ENCODE measurements at places on chromosomes 5 and 9. TPM values are rescaled to one million over a fixed set of nuclear protein-coding genes. Genes with fewer than 3 reads are reported as not detected.
A peak's percentile ranks its signal among the peaks of the same experiment; 100 is the strongest.

- no peak for DNase-seq
- H3K27me3 ChIP-seq = peaks cover 3% of the 10 kb centered on the region
- peak overlapping the region; percentile 13 for H3K4me3 ChIP-seq
- peaks cover 14% of the 10 kb centered on the region for H3K4me1 ChIP-seq
These were observed 64.2 kb downstream of the RICTOR start for GRCh38 chr5:39009981-39010380.

Gene BHMT2
- total RNA-seq = not detected

GRCh38 chr9:129473523-129474244 lies 147.2 kb downstream of the C9orf50 start:
- DNase-seq = no peak
- H3K36me3 ChIP-seq = no peaks in the 10 kb centered on the region
- peaks cover 14% of the 10 kb centered on the region for H3K27me3 ChIP-seq
- peak overlapping the region; percentile 54 for H3K4me3 ChIP-seq
- H3K27ac ChIP-seq = peak overlapping the region; percentile 86
- H3K4me1 ChIP-seq = peaks cover 56% of the 10 kb centered on the region

DNA sequence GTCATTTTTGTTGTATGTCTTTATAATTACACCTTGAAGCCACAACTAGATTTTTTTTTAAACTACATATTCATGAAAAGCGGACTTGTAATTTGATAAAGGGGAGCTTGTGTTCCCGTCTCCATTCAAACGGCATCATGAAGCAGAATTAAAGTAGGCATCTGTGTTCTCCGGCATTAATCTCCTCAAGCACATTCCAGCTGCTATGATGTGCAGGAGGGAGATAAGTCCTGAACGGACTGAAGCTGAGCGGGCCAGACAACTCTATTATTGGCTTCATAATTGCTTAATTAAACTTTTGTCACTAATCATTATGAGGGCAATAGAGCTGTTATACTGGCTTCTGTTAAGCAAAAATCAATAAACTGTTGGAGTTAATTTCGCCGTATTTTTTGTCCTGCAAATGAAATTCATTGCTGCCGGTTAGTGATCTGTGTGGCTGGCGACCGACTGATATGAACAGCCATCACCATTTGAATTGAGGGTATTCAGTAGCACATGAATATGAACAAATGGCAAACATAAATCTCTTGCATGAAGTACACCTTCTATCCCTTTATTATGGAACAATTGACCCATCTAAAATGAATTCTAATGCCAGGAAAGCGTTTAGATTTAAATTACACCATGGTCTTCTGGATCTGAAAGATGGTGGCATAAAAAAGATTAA lies 408.8 kb upstream of the IRX1 start:
- no peaks in the 10 kb centered on the region for H3K27me3 ChIP-seq
- no peak for DNase-seq
- H3K4me3 ChIP-seq = no peak overlapping the region
- H3K4me1 ChIP-seq = no peaks in the 10 kb centered on the region
- no peak overlapping the region for H3K27ac ChIP-seq

DNA sequence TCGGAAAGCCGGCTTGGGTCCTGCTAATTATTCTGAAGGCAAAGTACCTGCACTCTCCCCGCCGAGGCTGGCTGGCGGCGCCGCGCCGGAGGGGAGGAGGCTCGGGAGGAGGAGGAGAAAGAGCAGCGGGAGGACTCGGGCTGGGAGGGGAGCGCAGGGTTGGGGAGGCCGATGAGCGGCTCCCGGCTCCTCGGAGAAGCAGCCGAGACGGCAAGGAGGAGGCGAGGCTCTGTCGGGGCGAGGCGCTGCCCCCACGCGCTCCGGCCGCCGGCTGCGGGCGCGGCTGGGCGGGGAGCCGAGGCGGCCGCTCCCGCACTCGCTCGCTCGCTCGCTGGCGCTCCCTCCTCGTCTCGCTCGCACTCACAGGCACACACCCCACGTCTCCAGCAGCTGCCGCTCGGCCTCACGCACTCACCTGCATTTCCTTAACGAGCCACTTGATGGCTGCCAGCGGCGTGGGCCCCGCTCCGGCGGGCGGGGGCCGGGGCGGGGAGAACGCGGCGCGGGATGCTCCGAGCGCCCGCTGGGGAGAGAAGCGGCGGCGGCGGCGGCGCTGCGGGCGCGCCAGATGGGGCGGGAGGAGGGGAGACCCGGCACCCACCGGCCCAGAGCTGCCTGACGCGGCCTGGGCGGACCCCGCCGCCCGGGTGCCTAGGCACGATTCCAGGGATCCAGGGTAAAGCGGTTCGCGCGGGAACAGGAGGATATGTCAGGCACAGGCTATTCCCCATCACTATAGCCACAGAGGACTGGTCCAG lies at the start of gene PTPRD:
PTPRD (minus strand) TSS at position 362 of the 758 bp plus-strand sequence.
- peak within 1 kb of the TSS; percentile 92 for H3K4me3 ChIP-seq
- H3K36me3 ChIP-seq = no peaks in the 10 kb centered on the region
- H3K4me1 ChIP-seq = peaks cover 4% of the 10 kb centered on the region
- DNase-seq = peak; percentile 59
- peaks cover 7% of the 10 kb centered on the region for H3K27me3 ChIP-seq

DNA sequence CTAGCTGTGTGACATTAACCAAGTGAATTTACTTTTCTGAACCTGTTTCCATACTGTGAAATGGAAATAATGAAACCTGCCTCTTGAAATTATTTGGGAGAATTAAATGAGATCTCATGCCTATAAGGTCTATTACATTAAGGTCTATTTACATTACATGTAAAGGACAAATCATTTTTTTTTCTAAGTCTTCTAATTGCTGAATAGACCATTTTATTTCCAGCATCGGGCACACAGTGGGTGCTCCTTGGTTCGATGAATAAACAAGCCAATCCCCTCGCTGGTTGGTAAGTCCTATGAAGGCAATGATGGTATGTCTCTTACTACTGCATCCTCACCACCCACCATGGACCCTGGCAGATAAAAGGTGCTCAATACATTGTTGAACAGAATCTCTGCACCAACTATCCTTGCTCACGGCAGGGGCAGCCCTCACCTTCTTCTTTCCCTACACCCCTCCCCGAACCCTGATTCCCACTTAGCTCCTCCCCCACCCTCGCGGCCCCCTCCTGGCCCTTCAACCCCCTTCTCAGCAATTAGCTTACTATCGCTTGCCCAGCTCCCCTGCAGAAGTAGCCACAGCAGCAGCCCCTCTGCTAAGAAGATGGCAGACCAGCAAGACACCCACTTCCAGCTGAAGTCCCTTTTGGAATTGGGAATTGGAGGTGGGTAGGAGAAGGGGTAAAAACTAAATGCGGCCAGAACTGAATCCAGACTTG lies 3.0 kb downstream of the PCDH1 start:
- no peak for DNase-seq
- peaks cover 67% of the 10 kb centered on the region for H3K4me1 ChIP-seq
- H3K27me3 ChIP-seq = peaks cover 19% of the 10 kb centered on the region
- no peak overlapping the region for H3K27ac ChIP-seq

Gene BARX1
- total RNA-seq = 0.51 TPM

GRCh38 chr9:84879631-84880030 lies 210.1 kb downstream of the NTRK2 start:
- H3K4me3 ChIP-seq = no peak overlapping the region
- H3K27ac ChIP-seq = no peak overlapping the region
- no peaks in the 10 kb centered on the region for H3K27me3 ChIP-seq
- DNase-seq = no peak
- H3K4me1 ChIP-seq = peaks cover 10% of the 10 kb centered on the region

Gene CD74
- total RNA-seq = 170 TPM

DNA sequence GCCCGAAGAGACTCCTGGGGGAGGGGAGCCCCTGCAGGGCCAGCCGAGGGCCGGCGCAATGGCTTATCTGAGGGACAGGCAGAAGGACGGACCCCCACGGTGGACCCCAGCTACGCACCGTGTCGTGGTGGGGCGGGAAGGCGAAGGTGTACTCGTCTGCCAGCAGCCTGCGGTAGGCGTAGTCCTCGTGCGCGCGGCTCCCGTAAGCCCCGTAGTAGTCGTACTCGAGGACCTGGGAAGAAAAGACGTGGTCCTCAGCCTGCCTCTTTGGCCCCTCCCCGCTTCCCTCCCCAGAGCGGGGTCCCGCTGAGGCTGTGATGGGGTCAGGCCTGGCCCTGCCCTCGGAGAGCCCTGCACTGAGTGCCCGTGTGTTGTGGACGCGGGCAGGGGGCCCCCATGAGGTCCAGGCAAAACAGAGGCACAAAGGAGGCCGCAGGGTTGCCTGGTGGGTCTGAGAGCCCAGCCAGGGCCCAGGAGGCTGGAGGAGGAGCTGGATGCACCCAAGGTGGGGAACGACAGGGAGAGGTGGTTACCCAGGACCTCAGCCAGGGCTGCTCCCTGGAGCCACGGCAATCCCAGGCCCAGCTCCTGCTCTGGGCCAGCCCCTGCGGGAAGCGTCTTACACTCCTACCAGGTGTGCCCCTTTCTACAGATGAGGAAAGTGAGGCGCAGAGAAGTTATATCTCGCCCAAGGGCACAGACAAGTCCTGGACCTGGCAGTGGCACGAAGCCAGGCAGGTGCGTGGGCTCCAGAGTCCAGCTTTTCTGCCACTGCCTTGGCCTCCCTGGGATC lies 35.2 kb downstream of the SARDH start:
- H3K27me3 ChIP-seq = peaks cover 11% of the 10 kb centered on the region
- H3K4me3 ChIP-seq = no peak overlapping the region
- H3K4me1 ChIP-seq = peaks cover 11% of the 10 kb centered on the region
- no peaks in the 10 kb centered on the region for H3K36me3 ChIP-seq

- DNase-seq = no peak
- H3K4me1 ChIP-seq = no peaks in the 10 kb centered on the region
- H3K36me3 ChIP-seq = no peaks in the 10 kb centered on the region
- no peaks in the 10 kb centered on the region for H3K27me3 ChIP-seq
These were observed 64.4 kb downstream of the C9orf85 start for GRCh38 chr9:71975833-71976232.

GRCh38 chr5:160668356-160668755 lies 183.7 kb downstream of the ATP10B start:
- no peaks in the 10 kb centered on the region for H3K27me3 ChIP-seq
- H3K4me3 ChIP-seq = no peak overlapping the region
- DNase-seq = no peak
- H3K36me3 ChIP-seq = no peaks in the 10 kb centered on the region

- H3K36me3 ChIP-seq = no peaks in the 10 kb centered on the region
- no peak overlapping the region for H3K27ac ChIP-seq
- DNase-seq = no peak
- H3K27me3 ChIP-seq = peaks cover 1% of the 10 kb centered on the region
- H3K4me1 ChIP-seq = no peaks in the 10 kb centered on the region
These were observed 15.4 kb downstream of the SLC36A3 start for GRCh38 chr5:151288180-151288579.

- no peaks in the 10 kb centered on the region for H3K4me1 ChIP-seq
- no peaks in the 10 kb centered on the region for H3K36me3 ChIP-seq
These were observed 27.6 kb downstream of the AP3S1 start for GRCh38 chr5:115869256-115869795.

- H3K27me3 ChIP-seq = no peaks in the 10 kb centered on the region
- no peak overlapping the region for H3K4me3 ChIP-seq
- peaks cover 22% of the 10 kb centered on the region for H3K4me1 ChIP-seq
- DNase-seq = no peak
- no peaks in the 10 kb centered on the region for H3K36me3 ChIP-seq
These were observed 6.6 kb upstream of the ASPN start for GRCh38 chr9:92488681-92489550.

Data from endothelial cell (in vitro differentiated cells).